ENCODE measurements at places on chromosomes 13 and 19. TPM values are rescaled to one million over a fixed set of nuclear protein-coding genes. Genes with fewer than 3 reads are reported as not detected.

GRCh38 chr19:50460161-50460765, 16.0 kb upstream of the EMC10 start:
- H3K27ac ChIP-seq: peak overlapping the region; percentile 23
- H3K36me3 ChIP-seq: no peaks in the 10 kb centered on the region
- H3K4me3 ChIP-seq: no peak overlapping the region

DNA sequence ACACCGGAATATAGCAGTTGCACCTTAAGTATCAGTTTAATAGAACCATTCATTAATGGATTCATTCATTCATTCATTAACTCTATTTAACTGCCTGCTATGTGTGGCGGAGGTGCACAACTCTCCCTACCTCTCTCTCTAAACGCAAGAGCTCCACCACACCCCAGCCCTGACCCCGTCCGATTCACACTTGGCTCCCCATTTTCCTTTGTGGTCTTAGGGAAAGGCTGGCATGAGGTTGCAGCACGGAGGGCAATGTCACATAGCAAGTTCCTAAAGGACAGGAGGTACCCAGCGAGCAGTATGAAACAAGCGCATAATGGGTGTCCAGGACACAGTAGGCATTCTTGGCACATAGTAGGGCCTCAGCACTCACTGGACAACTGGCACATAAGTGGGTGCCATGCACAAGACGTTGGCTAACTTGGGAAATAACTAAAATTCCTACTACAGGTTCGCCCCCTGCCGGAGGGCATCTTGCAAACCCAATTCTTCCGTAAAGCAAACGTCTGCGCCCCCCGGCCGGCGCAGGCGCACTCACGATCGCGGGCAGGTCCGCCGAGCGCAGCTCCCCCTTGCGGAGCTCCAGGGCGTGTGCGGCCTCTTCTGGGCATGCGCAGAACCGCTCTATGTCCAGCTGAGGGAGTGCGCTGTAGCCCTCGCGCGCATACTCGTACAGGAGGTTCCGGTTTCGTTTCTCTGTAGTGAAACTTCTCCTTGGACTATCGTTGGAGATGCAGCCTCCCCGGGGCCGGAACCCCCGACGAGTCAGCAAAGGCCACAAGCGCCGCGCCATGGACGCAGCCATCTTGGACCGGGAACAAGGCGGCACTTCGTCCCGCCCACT, at the start of gene SARS2:
Gene SARS2 (minus strand): TSS at position 835 of the 847 bp plus-strand sequence. CDS start 27 bp downstream, at position 808.
- H3K4me3 ChIP-seq: peak within 1 kb of the TSS; percentile 98
- DNase-seq: peak; percentile 94
- peak within 1 kb of the TSS; percentile 99 for H3K27ac ChIP-seq
- H3K36me3 ChIP-seq: peaks cover 40% of the 10 kb centered on the region
- peaks cover 31% of the 10 kb centered on the region for H3K4me1 ChIP-seq
- no peaks in the 10 kb centered on the region for H3K27me3 ChIP-seq

- no peak overlapping the region for H3K27ac ChIP-seq
- H3K27me3 ChIP-seq: no peaks in the 10 kb centered on the region
- no peaks in the 10 kb centered on the region for H3K4me1 ChIP-seq
- DNase-seq: no peak
- no peak overlapping the region for H3K4me3 ChIP-seq
Measured at GRCh38 chr13:85768946-85769345, 30.3 kb downstream of the SLITRK6 start.

DNA sequence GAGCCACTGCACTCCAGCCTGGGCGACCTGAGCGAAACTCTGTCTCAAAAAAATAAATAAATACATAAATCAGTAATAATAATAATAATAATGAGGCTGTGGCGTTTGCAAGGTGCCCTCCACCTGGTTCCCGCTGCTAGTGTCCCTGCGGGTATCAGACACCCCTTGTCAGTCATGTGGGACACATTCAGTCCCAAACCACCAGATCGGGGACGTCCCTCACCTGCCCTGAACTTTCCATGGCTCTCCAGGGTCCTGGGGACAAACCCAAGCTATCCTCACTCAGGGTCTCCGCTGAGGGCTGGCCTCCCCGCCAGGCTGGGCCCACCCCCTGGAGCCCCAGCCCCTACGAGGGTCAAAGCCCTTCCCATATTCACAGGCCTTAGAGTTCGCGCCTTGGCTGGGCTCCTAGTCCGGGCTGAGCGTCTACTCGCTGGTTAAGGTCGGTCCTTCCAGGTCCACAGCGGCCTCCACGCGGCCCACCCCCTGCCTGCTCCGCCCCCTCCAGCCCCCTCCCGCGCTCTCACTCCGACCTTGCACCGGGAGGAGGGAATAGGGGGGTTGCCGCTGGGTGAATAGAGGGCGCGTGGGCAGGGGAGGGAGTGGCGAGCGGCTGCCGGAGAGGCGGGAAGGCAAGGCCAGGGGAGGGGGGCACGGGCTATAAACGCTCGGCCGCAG, 349 bp upstream of the KISS1R start:
- no peaks in the 10 kb centered on the region for H3K36me3 ChIP-seq
- no peak overlapping the region for H3K4me3 ChIP-seq
- H3K27me3 ChIP-seq: peaks cover 6% of the 10 kb centered on the region

- H3K4me3 ChIP-seq: peak overlapping the region; percentile 2
- H3K27me3 ChIP-seq: no peaks in the 10 kb centered on the region
- DNase-seq: no peak
- no peaks in the 10 kb centered on the region for H3K4me1 ChIP-seq
Measured at GRCh38 chr13:106795847-106796246, 227.9 kb upstream of the ARGLU1 start.

DNA sequence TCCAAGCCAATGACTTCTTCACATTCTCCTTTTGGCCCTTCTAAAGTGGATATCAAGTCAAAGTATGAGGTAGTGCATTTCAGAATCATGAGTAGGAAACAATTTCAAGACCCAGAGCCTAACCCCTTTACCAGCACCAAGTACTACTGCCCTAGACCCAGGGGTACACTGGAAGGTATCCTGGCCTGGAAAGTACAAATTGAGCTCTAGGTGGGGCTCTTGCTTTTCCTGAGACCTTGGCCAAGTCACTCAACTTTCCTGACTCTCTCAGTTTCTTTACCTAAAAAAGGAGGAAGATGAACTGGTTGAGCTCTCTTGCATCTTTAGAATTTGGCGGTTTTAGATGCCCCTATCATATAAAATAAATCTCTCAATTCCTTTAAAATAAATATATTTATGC, 204.7 kb downstream of the FGF14 start:
- H3K27ac ChIP-seq: no peak overlapping the region
- H3K4me1 ChIP-seq: peaks cover 9% of the 10 kb centered on the region
- H3K4me3 ChIP-seq: no peak overlapping the region
- H3K27me3 ChIP-seq: no peaks in the 10 kb centered on the region

Gene ATP4B
- total RNA-seq: not detected

Gene PLVAP
- not detected for total RNA-seq

Gene HNRNPA1L2
- 10.4 TPM for total RNA-seq
